ENCODE measurements at places on chromosomes 6 and 20. TPM values are rescaled to one million over a fixed set of nuclear protein-coding genes. Genes with fewer than 3 reads are reported as not detected.

- no peak for DNase-seq
These were observed 459.5 kb downstream of the LMBRD1 start for GRCh38 chr6:69337311-69337710.

DNA sequence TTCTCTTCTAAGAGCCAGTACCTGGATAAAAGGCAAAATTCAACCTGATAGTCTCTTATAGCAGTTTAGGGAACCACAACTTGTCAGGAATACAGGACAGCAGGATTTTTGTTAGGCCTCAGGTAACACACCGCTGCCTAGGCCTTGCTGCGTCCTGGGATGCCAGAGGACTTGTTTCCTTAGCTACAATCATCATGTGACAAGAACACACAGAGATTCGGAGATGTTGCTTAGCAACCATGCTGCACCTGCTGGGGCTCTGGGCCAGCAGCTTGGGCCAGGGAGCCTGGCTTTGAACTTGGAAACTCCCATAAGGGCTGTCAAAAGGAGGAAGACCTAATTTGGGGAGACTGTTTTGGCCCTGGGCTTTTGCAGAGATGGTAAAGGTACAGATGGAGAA lies 36.1 kb upstream of the CHD6 start:
- DNase-seq, result no peak

HMGCLL1 gene
- polyA plus RNA-seq, result 2.6 TPM

DNA sequence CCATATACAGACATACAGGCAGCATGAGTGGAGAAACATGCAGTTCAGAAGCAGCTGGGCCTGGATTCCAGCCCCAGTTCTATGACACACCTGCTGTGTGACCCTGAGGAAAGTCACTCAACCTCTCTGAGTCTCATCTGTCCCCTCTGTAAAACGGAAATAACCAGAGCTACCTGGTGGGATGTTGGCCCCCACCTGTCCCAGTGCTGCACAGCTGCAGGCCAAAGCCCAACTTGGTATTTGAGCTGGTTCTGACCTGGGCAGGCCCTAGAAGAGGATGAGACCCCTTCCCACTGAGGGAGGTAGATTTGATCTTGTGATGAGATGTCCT lies 55.5 kb downstream of the PPP1R16B start:
- DNase-seq, result no peak

- no peak for DNase-seq
These were observed 76.2 kb downstream of the SLC24A3 start for GRCh38 chr20:19288636-19289035.

- DNase-seq, result no peak
These were observed 54.8 kb upstream of the MBOAT1 start for GRCh38 chr6:20266851-20267608.

GRCh38 chr6:37903351-37904340 lies 84.1 kb downstream of the ZFAND3 start:
- DNase-seq, result no peak

TGM2 gene
- polyA plus RNA-seq, result 31.4 TPM

RBM24 gene
- 0.78 TPM for polyA plus RNA-seq

GRCh38 chr20:10167594-10167993 lies 51.0 kb upstream of the SNAP25 start:
- DNase-seq, result no peak

DNA sequence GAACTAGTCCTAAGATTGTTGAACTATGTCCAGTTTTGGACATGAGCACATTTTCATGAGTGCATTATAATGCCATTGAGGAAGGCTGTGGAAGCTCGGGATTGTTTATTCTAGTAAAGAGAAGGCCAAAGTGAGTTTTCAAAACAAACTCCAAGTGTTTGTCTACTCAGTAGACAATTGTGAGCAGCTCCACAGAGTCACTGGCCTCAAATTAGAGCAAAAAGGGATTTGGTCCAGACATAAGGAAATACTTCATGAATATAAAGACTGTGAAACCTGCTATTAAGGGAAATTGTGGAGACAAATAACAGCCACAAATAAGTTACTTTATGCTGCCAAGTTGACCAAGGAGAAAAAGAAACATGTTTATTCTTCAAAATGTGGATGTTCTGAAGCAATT lies 42.6 kb upstream of the PREP start:
- DNase-seq, result no peak

DNA sequence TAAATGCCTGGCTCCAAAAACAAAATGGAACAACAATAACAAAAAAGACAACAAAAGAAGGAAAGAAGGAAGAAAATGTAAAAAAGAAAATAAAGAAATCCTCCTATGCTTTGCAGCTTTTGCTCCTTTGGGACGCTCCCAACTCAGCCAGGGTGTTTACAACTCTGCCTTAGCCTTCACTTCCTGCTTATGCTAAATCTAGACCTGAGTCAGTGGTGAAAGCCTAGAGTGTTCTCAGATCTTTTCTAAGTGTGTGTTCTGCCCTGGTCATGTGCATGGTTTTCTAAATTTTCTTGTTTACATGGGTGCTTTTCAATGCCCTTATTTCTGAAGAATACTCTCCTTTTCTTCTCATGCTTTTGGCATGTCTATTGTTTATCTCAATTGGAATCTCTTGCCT lies 19.5 kb upstream of the GRM1 start:
- DNase-seq, result no peak

DNA sequence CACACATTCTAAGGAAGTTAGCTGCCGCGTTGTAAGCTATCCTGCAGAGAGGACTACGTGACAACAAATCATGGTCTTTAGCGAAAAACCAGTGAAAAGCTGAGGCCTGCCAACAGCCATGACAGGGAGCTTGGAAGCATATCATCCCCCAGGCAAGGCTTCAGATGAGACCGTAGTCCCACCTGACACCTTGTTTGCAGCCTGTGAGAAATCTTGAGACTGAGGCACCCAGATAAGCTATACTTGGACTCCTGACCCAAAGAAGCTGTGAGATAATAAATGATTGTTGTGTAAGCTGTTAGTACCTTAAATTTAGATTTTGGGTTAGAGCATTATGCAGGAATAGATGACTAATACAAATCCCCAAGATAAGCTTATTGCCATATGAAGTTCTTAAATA lies 45.4 kb upstream of the SENP6 start:
- DNase-seq, result no peak

GRCh38 chr20:1857466-1857865 lies 37.7 kb upstream of the SIRPA start:
- DNase-seq, result no peak

SLC35F1 gene
- 3.9 TPM for polyA plus RNA-seq

MAPK13 gene
- 6.5 TPM for polyA plus RNA-seq

DNA sequence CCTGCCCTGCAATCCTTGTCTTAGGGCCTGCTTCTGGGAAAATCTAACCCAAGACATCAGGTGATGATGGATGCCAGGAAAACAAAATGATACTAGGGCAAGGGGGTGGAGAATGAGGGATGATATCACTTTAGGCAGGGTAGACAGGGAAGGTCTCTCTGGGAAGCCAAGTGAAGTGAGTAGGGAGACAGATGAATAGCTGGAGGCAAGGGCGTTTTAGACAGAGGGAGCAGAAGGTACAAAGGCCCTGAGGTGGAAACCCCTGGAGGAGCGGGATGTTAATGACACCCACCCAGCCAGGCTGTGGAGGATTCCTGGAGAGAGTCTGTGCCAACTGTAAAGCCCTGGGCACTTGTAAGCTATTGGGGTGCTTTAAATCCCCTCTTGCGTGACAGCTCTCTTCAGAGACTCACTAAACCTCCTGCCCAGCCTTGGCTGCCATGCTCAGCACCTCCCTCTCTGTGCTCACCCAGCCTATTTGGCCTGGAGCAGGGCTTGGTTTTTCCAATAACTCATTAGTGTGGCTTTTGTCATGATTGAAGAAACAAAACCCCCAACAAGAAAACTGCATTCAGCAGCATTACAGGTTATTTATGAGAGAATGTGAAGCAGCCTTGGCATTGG lies 12.4 kb upstream of the MDGA1 start:
- DNase-seq, result no peak

DNA sequence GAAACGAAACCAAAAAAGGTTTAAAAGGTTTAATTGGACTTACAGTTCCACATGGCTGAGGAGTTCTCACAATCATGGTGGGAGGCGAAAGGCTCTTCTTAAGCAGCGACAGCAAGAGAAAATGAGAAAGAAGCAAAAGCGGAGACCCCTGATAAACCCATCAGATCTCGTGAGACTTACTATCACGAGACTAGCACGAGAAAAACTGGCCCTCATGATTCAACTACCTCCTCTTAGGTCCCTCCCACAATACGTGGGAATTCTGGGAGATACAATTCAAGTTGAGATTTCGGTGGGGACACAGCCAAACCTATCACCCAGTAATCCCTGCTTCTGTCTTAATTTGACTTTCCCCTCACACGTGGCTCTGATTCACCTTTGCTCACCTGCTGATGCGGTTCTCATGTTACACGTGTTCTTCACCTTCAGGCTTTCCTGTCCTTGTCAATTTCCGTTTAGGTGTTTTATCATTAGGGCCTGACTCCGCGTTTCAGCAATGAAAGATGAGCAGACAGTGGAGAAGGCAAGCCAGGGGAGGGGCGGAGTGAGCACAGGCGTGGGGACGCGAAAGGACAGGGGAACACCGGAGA lies 57.1 kb downstream of the AGPAT4 start:
- no peak for DNase-seq

- no peak for DNase-seq
These were observed 23.0 kb upstream of the IL17A start for GRCh38 chr6:52162940-52163908.

DNA sequence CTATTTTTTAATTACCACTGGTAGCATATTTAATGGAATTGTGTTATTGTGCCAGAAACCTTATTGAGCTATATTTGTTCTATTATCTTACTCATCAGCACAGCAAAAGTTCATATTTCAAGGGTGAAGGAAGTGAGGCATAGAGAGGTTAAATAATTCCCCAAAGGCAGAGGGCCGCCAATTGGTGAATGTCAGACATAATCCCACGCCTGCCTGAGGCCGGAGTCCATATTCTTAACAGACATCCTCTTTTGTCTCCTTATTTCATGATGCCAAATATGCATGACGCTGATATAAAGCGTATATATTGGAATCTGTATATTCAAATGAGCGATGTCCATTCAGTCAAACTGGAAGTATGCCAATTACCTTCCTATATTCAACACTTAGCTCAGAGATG lies 505.0 kb upstream of the SLC35B3 start:
- DNase-seq, result no peak

- DNase-seq, result no peak
These were observed 60.3 kb downstream of the RGS17 start for GRCh38 chr6:153070756-153071155.

GRCh38 chr6:548517-548916 lies 108.4 kb downstream of the HUS1B start:
- DNase-seq, result no peak

DNA sequence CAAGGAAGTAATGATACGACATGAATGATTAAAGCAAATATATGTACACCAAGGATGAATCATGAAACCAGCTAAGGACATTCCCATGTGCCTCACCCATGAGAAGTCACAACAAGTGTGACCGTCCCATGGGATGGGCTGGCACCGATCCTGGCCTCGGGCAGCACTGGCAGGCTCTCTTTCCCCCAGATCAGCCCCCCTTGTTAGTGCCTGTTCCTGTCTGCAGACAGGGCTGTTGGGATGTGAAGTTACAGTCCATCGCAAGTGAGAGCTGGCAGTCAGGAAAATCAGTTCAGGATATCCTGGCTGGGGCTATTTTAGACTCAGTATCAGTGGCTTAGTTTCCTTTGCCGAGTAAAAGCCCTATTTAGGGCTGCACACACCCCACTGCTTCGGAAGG lies 129.2 kb upstream of the SNX9 start:
- no peak for DNase-seq

GRCh38 chr20:11849270-11849915 lies 68.3 kb upstream of the BTBD3 start:
- no peak for DNase-seq

DNA sequence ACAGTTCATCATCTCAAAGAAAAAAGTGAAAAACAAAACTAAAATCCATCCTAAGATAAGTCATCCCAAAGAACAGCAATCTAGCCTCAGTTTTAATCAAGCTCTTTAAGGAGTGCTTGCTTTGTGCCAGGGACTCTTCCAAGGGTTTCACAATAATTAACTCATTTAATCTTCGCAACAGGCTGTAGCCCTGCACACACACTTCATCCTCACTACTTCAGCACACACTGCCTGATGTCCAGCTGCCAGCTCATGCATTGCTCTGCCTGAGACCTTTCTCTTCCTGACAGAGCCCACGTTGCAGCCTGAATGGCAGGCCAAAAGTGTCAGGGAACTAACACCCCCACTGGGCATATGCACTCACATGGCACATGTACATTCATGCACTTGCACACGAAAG lies 21.2 kb upstream of the PTPRT start:
- no peak for DNase-seq

DNA sequence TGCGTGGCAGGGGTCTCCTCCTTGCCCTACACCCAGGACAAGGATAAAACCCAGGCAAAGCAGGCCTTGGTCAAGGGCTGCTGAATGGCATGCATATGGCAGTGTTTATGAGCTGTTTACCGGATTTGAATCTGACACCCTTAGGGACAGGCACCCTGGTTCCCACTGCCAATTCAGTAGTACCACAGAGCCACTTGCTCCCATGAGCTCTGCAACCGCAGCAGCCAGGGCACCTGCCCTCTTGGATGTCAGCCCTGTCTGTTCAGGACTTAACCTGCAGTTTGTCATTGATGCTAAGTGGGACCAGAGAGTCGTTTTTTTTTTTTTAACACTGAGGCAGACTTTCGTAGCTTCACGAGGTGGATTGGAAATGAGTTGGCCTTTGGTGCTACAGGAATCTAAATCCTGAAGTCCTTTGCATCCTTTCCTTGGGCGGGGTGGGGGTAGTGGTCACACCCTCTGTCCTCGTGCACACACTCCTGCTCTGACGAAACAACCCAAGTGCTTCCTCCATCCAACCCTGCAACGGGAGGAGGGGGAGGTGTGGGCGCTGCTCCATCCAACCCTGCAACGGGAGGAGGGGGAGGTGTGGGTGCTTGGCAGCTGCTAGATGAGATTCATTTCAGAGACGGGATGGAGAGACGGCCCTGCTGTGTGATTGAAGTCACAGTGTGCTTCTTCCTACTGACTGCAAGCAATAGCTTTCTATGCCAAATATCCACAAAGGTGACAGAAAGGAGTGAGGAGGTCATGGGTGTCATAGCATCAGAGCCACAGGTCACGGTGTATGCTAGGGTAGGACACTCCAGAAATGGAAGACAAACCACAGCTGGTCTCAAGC lies 166.5 kb downstream of the SMOC2 start:
- DNase-seq, result peak; percentile 75

DNA sequence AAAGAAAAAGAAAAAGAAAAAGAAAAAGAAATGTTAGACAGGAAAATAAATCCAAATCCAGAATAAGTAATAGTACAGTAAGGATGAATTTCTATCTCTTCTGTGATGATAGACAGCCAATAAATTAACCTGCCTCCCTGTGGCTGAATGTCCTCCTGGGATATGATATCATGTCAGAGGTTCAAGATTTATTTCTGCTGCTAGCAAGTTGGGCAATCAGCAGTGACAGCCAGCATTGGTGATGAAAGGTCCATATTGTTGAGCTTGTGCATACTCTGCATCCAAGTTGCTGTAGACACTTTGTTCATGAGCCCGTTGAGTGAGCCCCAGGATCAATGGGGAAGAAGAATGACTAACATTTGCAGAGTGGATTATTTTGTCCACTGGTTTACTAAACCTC lies 44.9 kb upstream of the CEP85L start:
- no peak for DNase-seq

- no peak for DNase-seq
These were observed 177.3 kb downstream of the CARMIL1 start for GRCh38 chr6:25456249-25457040.

GRCh38 chr20:6388671-6389197 lies 265.9 kb upstream of the FERMT1 start:
- DNase-seq, result no peak

VSX1 gene
- not detected for polyA plus RNA-seq

SNTA1 gene
- polyA plus RNA-seq, result 11.4 TPM

- DNase-seq, result no peak
These were observed 7.9 kb downstream of the RIN2 start for GRCh38 chr20:19765913-19766312.

- DNase-seq, result no peak
These were observed 185.4 kb downstream of the TRIM27 start for GRCh38 chr6:28738396-28738765.

All from left renal pelvis (tissue), 4 donors.